Hair follicular keratinocyte (primary cell): ENCODE measurements at places on chromosomes 3 and 15. TPM values are rescaled to one million over a fixed set of nuclear protein-coding genes. Genes with fewer than 3 reads are reported as not detected.

The ZMAT3 gene
- 7.5 and 11.6 TPM in 2 replicates for total RNA-seq

The EXD1 gene
- total RNA-seq = 0.57 TPM in 1 of 2 replicates, not detected in the other

The CAMK2N2 gene
- total RNA-seq = 1.2 and 1.4 TPM in 2 replicates

The NPAP1 gene
- not detected in 2 replicates for total RNA-seq

The FBXW12 gene
- not detected in 2 replicates for total RNA-seq

The EPHA3 gene
- not detected in 2 replicates for total RNA-seq

The TMEM62 gene
- 9.4 and 12.9 TPM in 2 replicates for total RNA-seq

The ZNF197 gene
- total RNA-seq = 7.2 and 9.5 TPM in 2 replicates

The PLSCR2 gene
- not detected in 2 replicates for total RNA-seq

The IQSEC1 gene
- total RNA-seq = 7.5 and 11.6 TPM in 2 replicates

The WHAMM gene
- 5.9 and 6.6 TPM in 2 replicates for total RNA-seq

The SLC15A2 gene
- total RNA-seq = 0.99 and 2.2 TPM in 2 replicates

The FAM174B gene
- 0.61 and 2.0 TPM in 2 replicates for total RNA-seq

The TMCO5A gene
- not detected in 2 replicates for total RNA-seq
